ENCODE measurements at places on chromosomes 5 and 9.

DNA sequence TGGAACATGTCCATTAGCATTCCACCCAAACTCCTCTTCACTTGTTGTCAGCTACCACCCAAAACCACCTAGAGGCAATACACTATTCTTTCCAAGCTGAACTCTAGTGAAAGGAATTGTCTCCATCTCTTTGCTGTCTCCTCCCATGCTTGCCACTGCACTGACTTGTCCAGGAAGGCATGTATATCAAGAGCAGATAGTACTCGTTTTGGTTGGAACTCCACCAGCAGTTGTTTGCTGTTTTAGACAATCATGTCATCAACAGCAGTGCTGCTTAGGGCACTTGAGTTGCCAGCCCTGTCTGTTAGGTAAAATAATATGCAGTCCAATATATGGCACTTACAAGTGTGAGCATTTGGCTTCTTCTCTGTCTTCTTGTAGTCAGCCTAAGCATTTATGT lies 80.0 kb upstream of the SAP30L start:
- no peak for DNase-seq

GRCh38 chr5:130278136-130278535 lies 373.9 kb downstream of the CHSY3 start:
- DNase-seq: no peak

DNA sequence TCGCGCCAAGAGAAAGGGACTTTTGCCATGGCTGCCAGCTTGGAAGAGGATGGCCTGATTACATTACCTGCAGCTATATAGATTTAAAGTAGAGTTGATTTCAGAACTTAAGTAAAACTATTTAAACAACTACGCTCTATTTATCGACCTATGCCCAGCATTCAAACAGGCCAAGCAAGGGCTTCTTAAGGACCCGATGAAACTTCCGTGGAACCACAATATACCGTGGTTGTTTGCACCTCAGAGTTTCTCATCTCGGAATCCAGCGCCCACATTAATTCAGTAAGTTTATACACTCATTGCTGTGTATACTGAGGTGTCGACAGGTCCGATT lies 505 bp upstream of the CDC14B start:
- no peak for DNase-seq

DNA sequence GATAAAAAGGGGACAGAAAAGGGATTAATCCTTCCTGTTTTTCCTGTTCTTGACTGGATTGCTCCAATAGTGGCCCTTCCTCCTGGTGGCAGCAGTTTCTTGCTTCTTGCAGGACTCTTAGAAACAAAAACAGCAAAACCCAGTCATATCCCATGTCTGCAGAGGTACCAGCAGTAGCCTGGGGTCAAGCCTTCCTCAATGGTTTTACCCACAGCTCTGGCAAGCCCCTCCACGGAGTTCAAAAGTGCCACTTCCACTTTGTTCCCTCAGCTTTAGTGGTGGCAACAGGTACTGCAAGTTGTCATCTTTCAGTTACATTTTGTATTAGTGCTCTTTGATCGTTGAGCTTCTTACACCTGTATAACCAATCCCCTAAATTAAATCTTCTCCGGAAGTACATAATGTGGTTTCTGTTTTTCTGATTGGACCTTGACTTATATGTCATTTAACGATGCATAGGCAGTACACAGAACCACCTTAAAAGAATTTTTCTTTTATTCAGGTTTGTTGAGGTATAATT lies 8.7 kb upstream of the RANBP6 start:
- DNase-seq: no peak

DNA sequence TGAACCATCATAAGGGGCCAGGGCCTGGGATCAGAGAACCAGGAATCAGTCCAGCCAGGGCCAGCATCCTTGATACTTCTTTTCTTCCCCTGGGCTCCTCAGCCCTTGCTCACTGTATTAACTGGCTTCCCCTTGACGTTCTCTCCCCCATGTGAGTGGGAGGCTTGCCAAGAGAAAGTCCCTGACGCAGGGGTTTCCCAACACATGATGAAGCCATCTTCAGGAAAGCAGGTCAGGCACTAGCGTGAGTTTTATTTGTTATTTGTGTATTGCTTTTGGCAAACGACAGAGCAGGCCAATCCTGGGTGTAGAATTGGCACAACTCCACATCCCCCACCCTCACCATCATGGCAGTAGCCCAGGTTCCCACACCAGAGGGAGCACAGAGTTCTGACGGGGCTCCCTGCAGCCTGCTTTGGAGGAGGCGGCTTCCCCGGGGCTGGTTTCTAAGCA lies 165.5 kb upstream of the NFIL3 start:
- no peak for DNase-seq

DNA sequence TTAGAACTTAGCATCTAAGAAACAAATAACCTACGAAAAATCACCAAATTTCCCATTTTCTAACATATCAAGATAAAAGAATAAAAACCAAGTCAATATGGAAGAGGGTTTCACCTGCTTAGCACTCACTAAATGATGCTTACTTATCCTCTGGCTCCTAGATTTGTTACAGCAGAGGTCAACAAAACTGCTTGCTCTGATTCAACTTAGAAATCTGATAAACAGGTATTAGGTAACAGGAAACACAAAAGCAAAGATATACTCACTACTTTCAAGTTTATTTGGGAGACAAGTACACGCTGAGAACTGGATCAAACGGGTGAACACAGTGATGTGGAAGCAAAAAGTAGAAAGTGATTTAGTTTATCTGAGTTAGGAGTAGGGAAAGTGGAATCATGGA lies 235.7 kb upstream of the TARS1 start:
- DNase-seq: no peak

- DNase-seq: no peak
These were observed 39.4 kb downstream of the MRPS27 start for GRCh38 chr5:72280581-72281069.

GRCh38 chr9:87290241-87291052 lies 207.2 kb upstream of the DAPK1 start:
- no peak for DNase-seq

DNA sequence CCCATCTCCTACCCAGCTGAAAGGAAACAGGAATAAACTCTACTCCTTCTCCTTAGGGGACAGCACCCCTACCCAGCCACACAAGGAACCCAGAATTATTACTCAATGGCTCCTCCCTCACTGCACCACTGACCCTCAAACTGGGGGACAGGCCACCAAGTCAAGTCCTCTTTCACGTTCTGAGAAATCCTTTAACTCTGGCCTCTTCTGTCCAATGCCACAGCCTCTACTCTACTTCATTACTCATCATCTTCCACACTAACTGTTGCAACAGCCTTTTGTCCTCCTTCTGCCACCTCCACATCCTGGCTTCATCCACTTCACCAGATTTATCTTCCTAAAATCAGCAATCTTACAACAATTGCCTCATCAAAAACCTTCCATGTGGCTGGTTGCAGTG lies 6.8 kb downstream of the TTC39B start:
- no peak for DNase-seq
